ENCODE measurements at places on chromosomes 7 and 10. TPM values are rescaled to one million over a fixed set of nuclear protein-coding genes. Genes with fewer than 3 reads are reported as not detected.
A peak's percentile ranks its signal among the peaks of the same experiment; 100 is the strongest.

GRCh38 chr10:10995120-10995519 is 22.6 kb upstream of the CELF2 start:
- DNase-seq = no peak

- no peak for DNase-seq
These were observed 23.5 kb upstream of the FAM133B start for GRCh38 chr7:92613720-92614119.

DNA sequence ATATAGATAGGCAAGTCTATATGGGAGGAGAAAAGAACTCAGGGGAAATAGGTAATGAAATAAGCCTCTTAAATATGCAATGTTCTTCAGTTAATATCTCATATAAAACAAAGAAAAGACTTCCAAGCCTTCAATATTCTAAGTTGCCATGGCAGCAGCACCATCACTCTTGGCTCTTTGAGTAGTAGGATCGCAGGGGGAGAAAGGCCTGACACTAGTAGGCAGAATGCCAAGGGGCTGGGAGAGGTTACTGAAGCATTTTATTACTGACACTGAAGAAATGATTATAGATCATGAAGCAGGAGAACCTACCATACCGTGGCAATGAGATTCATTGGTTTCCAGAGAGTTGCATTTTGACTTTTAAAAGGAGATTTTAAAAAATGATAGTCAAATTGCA is 193.9 kb downstream of the NXPH1 start:
- no peak for DNase-seq

GRCh38 chr7:157743781-157744525 is 407.1 kb downstream of the DNAJB6 start:
- no peak for DNase-seq

DNA sequence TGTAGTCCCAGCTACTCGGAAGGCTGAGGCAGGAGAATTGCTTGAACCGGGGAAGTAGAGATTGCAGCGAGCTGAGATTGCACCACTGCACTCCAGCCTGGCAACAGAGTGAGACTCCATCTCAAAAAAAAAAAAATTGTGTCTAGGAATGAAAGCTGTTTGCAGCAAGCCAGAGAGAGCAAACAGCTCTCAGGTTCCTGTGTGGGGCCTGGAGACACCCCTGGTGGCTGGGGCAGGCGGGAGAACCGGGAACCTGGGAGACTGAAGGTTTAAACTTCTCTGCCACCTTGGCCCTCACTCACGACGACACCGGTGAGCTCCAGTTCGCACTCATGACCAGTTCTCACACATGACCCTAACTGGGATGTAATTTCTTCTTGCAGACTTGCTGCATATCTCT is 13.2 kb upstream of the UNCX start:
- DNase-seq = no peak

- DNase-seq = no peak
These were observed 35.1 kb downstream of the SMNDC1 start for GRCh38 chr10:110269374-110270318.

GRCh38 chr7:151902311-151902710 is 25.4 kb upstream of the PRKAG2 start:
- DNase-seq = peak; percentile 11

The ZNF786 gene
- total RNA-seq = 9.5 TPM

The NIPSNAP2 gene
- 59.3 TPM for total RNA-seq

The RSPH10B2 gene
- 0.45 TPM for total RNA-seq

The PLXDC2 gene
- total RNA-seq = 0.54 TPM

Measured in Caco-2 (cell line).